ENCODE measurements at places on chromosomes 7 and 10.

DNA sequence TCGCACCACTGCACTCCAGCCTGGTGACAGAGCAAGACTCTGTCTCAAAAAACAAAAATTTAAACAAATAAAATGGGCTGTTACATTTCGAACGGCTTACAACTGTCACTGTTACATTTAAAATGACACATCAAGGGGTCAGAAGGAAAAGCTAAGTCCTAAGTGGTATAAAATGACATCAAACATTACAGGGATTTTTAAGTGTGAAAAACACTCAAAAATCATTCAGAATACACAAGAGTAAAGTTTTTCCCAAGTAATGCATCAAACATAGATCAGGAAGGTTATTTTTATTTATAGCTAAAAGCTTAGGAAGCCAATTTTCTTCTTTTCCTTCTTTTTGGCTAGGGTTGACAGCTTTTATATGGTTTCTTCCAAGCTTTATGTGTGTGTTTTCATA lies 39.0 kb downstream of the CCDC3 start:
- DNase-seq: no peak

- no peak for DNase-seq
These were observed 58.6 kb downstream of the ZMIZ1 start for GRCh38 chr10:79127151-79127961.

DNA sequence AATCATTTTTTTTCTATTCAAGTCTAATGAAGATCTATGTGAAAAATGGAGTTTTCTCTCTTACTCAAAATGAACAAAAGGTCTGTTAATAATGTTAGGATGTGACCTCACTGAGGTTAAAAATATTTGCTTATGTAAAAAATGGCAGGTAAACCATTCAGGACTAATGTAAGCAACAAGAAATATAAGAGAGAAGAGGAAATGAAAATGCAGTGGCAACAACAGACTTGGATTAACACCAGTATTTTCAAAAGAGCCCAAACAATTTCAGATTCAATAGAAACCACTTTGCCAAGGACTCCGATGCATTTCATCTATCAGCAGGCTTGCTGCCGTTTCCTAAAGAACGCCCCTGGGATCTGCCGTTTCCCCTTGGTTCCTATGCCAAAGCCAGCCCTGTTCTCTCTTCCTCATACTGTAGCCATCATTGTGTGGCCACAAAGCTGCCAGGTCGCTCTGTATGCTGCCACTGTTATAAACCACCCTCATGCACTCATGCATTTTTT lies 66.4 kb downstream of the MTURN start:
- no peak for DNase-seq

- peak; percentile 19 for DNase-seq
These were observed 54.2 kb upstream of the SVIL start for GRCh38 chr10:29689001-29689400.

GRCh38 chr10:44899450-44900080 lies 11.6 kb upstream of the TMEM72 start:
- no peak for DNase-seq

DNA sequence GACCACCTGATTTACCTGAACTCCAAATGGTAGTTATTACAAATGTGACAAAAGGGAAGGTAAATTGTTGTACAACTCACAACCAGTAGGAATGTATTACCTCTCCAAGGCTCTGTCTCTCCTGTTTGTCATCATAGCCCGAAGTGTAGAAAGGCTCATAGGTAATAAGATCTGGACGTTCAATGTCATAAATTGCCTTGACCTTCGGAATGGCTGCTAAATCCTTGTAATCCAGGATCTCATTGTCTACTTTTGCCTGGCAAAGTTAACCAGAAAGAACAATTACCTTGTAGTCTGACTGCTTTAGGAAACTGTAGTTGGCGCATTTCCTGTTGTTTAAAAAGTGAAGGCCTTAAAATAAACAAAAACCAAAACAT lies 68.6 kb upstream of the AFAP1L2 start:
- no peak for DNase-seq
